ENCODE measurements at places on chromosomes 11 and 22.

- no peak for DNase-seq
These were observed 5.7 kb downstream of the CELSR1 start for GRCh38 chr22:46531581-46532175.

DNA sequence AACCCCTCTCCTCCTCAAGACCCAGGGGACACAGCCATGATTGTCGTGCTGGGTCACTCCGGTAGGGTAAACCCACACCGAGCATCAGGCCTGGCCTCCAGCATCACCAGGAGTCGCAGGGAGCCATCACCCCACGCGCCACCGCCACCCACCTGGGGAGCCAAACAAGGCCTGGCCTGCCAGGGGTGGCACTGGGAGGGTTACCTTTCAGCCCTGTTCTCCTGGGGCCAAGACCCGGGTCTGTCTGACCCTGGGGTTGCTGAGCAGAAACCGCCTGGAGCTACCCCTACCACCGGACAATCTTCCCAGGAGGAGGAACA is 39.3 kb upstream of the NNMT start:
- DNase-seq = no peak

DNA sequence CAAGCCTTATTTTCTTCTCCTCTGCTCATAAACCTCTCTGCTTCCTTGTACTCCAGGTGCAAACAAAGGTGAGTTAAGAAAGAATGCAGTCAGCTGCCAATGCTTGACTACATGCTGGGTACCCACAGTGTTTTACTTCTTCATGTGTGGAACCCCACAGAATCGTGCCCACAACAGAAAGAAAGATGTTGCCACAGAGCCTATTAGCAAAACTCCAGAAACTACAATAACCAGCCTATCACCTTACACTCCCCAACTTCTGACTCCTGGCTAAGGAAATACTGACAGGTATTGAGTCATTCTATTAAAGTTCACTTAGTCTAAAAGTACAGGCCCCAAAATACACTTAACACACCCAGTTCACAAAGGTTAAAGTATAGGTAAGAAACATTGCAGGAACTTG is 56.9 kb upstream of the CCDC89 start:
- DNase-seq = no peak

DNA sequence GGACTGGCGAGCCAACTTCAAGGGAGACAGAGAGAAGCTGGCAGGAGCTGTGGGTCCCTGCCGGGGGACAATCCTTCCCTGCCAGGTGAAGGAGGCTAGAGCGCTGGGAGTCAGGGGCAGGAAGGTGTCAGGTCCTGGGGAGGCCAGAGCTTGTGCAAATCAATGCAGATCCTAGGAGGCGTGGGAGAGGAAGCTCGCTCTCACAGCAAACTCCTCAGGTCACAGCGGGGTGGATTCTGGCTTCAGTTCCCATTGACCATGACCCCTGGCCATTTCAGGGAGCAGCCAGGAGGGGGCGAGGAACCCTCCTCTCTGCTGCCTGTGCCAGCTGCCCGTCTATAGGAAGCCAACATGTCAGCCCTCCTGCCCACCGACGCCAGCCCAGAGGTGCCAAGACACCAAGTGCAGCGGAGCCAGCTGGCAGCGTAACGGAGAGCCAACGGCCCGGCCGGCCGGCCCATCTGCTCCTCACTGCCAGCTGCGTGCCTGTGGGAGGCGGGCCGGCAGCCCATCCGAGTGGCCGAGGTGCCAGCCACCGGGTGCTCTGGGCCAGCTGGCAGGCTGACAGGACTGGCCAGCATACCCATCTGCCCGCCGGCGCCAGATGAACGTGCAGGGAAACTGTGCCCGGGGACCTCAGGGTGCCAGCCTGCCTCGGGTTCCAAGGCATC is 374.8 kb downstream of the MIAT start:
- no peak for DNase-seq

DNA sequence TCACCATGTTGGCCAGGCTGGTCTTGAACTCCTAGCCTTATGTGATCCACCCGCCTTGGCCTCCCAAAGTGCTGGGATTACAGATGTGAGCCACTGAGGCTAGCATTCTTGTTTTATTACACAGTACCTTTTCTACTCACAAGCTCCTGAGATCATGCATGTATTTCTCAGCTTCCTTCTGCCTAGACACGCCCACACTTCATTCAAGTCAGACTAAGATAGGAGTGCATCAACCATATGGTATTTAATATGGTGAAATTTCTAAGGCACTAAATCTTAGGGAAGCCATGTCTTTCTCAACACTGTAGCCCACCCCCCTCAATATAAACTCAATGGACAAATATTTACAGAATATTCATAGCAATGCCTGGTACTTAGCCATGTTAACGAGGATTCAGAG is 62.1 kb downstream of the SLC25A17 start:
- no peak for DNase-seq

DNA sequence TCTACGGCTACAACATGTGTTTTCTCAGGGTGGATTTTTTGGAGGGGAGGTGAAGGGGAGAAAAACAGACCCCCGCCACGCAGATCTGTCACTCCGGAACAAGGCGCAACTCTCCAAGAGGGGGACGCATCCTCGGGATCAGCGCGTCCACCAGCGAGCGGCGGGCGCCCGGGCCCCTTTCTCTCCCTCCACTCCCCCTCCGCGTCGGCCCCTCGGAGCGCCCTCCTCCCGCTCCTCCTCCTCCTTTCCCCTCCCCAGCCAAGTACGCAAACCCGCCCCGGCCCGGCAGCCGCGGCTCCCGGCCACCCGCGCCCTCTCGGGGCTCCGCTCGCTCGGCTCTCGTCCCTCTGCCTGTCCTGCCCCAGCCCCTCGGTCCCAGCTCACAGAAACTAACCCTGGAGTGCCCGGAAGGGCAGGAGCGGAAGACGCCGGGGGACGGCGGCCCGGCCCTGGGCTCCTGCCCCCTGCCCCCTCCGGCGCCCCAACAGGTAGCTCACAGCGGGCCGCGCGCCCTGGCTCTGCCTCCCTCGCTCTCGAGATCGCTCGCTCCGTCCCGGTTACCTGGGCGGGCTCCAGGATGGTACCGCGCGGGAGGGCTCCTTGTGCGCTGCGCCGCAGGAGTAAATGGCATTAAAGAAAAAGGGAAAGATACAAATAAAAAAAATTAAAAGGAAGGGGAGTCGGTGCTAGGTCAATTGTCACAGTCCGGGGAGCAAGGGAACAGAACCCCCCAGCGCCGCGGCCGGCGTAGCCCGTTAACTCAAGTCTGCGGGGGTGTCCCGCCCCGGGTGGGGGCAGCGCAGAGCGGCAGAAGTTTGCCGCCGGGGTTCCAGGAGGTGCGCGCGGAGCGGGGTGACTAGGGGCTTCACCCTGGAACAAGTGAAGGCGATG is 131.4 kb upstream of the C11orf58 start:
- DNase-seq = peak; percentile 37

- DNase-seq = no peak
These were observed 16.7 kb downstream of the CD44 start for GRCh38 chr11:35155677-35156076.

DNA sequence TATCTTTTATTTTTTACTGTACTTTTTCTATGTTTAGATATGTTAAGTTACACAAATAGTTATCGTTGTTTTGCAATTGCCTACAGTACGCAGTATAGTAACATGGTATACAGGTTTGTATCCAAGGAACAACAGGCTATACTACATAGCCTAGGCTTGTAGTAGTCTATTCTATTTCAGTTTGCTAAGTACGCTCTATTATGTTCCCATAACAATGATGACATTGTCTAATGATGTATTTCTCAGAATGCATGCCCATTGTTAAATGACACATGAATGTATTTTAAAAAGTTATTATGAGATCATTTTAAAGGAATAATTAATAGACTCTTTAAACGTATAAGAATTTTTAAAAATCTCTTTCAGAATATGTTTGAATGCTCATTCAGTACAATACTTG is 696.7 kb upstream of the CCDC90B start:
- DNase-seq = no peak

DNA sequence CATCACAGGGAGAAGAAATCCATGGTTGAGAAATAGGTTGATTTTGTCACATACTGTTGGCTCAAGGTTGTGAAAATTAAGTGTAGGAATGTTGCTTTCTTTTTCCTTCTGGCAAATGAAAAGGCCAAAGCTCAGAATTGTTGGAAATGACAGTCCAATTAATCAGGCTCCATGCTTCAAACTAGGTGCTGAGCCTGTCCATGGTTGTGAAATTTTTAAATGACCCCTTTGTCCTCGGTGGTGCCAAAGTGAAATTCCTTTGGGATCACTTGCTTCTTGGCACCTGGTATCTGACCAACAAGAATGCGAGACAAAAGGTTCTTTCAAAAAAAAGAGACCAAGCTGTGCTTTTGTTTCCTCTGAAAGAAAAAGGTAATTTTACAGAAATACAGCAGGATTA is 451.9 kb downstream of the ETS1 start:
- DNase-seq = no peak

DNA sequence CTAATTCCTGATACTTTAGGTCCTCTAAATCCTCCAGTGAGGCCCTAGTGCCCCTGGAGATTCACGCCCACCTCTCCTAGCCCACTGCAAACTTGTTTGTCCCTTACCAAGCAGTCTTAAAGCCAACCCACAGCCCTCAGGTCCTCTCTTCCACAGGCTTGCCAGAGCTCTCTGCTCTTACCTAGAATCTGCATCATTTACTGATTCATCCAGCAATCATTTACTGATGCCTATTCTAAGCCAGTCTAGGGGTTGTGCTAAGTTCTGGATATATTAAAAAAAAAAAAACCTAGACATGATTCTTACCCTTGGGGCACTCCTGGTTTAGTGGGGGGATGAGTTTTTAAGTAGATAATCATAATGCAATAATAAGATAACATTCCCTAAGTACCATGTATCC is 43.0 kb upstream of the PLET1 start:
- no peak for DNase-seq

- no peak for DNase-seq
These were observed 40.7 kb downstream of the PACSIN2 start for GRCh38 chr22:42974223-42974622.

DNA sequence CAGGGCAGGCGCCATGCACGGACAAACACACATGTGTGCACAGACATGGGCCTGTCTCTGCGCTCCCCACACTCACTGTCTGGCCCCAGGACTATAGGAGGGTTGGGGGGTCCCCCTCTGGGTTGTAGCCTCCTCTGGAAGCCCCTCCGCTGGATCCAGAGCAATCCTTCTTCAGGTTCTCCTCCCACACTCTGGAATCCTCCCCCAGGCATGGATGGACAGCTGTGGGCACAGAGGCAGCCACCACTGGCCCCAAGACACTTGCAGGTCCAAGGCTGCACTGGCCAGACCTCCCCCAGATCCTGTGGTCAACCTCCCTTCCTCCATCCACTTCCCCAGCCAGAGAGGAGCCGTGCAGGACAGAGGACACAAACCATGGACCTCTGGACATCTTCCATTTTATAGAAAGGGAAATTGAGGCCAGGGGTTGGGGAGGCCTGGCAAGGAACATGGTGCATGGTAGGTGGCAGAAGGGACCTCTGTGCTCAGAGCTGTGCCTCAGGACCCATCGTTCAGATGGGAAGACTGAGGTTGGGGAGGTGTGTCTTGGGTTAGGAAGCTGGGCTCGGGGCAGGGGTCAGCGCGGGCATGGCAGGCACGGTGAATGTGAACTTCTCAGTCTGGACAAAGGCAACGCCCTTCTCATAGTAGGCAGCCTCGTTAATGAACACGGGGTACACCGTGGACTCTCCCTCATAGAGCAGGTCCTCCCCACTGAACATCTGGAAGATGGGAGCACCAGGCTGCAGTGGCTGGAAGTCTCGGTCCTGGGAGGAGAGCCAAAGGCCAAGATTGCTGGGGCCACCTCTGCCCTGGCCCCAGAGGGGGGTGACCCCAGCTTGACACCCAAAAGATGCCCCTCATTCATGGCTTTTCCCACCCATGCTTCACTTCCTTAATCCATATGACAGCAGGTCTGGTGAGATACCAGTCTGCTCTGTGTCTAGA is 2.9 kb upstream of the TBX10 start:
- no peak for DNase-seq

GRCh38 chr11:35135222-35135621 is 3.7 kb upstream of the CD44 start:
- DNase-seq = no peak

- DNase-seq = no peak
These were observed 59.0 kb upstream of the KCNQ1OT1 start for GRCh38 chr11:2758751-2759150.

DNA sequence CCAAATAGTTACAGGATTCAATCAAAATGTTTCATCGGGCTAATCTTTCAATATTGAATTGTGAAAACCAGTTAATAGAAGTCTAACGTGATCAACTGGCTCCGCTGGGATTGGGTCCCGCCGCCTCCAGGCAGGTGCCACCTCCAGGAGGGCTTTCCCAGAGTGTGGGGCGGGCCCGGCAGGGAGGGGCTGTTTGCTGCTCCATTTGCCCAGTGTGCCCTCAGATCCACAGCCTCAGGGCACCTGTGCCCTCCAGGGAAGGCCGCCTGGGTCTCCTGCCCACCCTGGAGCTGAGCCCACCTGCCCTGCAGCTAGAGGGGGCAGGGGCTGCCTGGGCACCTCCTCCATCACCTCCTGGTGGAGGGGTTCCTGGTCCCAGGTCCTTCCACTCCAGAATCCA is 17.9 kb downstream of the BRSK2 start:
- no peak for DNase-seq

DNA sequence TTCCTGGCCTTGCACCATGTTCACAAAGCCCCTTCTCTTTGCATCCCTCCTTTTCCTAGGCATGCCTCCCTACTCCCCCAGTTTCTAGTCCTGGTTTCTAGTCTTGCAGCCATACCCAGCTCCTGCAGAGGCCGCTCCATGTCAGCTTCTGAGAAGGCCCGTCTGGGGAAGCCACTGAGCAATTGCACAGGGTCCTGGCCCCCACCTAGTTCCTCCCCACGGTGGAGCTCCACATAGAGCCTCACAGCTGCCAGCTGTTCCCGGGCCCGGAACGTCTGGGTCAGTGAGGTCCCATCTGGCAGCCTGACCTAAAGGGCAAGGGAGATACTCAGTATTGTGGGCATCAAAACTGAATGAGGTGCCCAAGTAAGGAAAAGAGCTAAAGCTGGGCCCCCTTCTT is 2.2 kb downstream of the UBXN1 start:
- no peak for DNase-seq

DNA sequence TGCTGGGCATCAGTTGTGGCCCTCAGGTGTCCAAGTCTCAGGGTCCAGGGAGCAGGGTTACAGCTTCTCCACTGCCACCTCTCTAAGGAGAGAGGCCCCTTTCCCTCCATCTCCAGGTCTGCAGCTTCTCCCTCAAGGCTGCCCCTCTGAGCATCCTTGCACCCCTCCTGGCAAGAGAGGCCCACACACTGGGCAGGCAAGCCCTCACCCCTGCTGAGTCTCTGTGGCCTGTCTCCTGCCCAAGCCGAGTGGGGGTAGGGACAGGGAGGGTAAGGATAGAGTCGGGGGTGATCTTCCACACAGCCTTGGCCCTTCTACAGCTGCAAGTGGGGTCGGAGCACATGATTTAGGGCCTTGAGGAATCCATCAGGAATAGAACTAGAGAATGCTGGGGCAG is 76.6 kb downstream of the ST3GAL4 start:
- DNase-seq = no peak

- DNase-seq = no peak
These were observed 1.4 kb downstream of the TAF10 start for GRCh38 chr11:6610591-6610990.

Measured in Caki2 (cell line).